ENCODE measurements at places on chromosomes 16 and 17.
A peak's percentile ranks its signal among the peaks of the same experiment; 100 is the strongest.

DNA sequence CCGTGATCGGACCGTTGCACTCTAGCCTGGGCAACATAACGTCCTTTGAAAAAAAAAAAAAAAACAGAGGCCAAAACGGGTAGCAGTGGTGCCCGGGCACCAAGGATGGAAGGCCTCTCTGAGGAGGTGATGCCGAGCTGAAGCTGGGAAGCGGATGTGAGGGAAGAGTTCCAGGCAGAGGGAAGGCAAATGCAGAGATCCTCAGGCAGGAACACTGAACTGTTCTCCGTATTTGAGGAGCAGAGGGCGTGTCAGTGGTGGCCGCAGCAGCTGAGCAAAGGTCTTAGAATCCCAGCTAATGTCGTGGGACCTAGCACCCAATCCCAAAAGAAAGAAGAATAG, 656 bp upstream of the KCTD13 start:
- no peak for DNase-seq

GRCh38 chr17:8122924-8123694, 797 bp downstream of the HES7 start:
- DNase-seq = no peak

DNA sequence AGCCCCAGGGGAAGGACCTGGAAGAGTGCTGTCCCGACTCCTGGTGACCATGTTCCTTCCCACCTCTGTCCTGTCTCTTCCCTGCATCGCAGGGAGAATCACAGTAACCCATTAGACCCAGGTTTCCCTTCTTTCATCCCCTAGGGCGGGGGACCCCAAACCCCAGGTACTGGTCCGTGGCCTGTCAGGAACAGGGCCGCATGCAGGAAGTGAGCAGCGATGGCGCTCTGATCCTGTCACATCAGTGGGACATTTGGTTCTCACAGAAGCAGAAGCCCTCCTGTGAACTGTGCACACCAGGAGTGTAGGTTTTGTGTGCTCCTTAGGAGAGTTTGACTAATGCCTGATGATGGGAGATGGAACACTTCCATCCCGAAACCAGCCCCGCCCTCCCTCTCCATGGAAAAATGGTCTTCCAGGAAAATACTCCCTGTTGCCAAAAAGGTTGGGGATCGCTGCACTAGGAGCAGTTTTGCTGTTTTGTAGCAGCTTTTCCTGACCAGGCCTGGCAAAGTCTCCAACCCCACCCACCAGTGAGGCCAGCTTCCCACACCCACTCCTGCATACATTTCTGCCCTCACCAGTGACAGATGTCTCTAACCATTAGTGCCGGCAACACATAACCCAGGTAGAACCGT, 10.5 kb downstream of the MNT start:
- DNase-seq = no peak

- no peak for DNase-seq
Measured at GRCh38 chr16:66539623-66540469, 10.1 kb downstream of the TK2 start.

DNA sequence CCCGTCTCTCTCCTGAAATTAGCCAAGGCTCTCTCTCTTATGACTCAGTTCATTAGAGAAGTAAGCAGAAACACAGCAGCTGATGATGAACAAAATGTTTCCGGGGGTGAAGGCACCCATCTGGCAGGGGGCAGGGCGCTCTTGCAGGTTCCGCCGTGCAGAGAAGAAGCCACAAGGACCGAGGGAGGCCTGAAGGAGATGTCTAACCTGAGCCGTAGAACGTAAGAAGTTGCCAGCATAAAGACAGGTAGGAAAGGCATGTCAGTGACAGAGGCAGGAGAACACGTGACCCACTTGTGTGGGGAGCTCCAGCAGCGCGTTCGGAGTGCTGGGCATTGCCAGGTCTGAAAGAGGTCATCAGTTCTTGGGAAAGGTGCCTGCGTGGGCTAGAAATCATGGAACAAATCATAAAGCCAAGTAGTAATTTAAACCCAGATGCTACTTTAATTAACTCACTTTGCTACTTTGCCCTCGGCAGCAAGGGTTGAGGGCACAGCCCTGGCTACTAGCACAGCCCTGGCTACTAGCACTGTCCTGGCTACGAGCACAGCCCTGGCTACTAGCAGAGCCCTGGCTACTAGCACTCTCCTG, 198.6 kb downstream of the RPTOR start:
- no peak for DNase-seq

- no peak for DNase-seq
Measured at GRCh38 chr17:28033972-28034714, 8.3 kb upstream of the NLK start.

DNA sequence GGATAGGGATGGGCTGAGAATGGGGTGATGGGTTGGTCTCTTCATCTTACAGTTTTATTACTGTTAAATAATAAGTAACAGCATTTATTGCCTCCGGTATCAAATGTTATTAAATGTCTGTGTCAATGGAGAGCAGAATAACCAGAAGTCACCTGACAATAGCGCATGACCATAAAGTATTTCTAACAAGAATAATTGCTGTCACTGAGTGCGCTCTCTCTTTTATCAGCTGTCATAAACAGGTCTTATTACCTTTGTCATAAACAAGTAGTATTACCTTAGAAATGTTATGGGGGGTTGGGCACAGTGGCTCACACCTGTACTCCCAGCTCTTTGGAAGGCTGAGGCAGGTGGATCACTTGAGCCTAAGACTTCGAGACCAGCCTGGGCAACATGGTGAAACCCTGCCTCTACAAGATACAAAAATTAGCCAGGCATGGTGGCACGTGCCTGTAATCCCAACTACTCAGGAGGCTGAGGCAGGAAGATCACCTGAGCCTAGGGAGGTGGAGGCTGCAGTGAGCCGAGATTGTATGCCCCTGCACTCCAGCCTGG, 120.6 kb downstream of the MAP2K6 start:
- DNase-seq = no peak

GRCh38 chr16:80144191-80144590, 396.6 kb upstream of the DYNLRB2 start:
- no peak for DNase-seq

- peak; percentile 14 for DNase-seq
Measured at GRCh38 chr17:49180303-49180702, 30.1 kb downstream of the GNGT2 start.

- DNase-seq = no peak
Measured at GRCh38 chr17:38747463-38748148, 530 bp downstream of the PCGF2 start.

DNA sequence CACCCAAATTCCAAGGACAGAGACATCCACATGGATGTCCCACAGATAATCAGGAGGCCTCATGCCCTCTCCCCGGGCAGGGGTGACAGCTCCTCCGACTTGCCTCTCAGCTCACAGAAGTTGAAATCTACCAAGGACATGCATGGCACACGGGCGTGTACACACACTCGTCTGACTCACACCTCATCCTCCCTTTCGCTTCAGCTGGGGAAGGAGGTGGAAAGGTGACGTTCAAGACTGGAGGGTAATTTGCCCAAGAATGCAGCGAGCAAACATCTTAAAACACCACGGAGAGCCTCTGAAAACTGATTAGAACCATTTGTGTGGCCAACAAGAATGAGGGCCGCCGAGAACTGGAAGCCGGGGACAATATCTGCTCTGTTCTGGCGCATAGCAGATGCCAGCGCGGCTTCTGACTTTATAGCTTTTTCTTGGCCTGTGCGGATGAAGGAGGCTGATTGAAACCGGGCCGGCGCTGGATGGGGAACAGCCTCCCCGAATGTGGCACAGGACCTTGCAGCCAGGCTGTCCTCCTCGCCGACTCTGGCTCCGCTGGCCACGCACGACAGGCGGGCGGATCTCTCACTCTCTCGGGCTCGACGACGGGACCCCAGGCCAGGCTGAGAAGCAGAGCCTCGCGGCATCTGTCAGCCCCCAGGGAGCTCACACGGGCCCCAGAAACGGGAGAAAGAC, 100.9 kb downstream of the C16orf95 start:
- DNase-seq = no peak

DNA sequence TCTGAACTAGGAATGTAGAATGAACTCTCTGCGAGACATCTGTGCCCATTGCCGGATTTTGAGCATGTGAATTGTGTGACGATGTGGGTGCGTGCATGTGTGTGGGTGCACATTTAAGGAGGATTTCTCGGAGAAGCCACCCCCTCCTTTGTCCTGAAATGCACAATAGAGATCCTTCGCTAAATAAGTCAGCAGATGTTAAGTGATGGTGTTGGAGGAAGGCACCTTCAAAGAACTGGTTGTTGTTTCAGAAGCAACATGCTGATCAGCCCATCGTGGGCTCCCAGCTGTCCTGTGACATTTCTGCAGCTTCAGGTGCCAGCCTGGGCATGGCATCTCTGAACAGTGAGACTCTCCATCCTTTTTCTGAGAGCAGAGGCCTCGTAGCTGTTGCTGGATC, 194.9 kb downstream of the MSI2 start:
- no peak for DNase-seq

GRCh38 chr17:38585056-38585917, 20.5 kb downstream of the SRCIN1 start:
- no peak for DNase-seq

- DNase-seq = no peak
Measured at GRCh38 chr17:18027280-18027679, 11.7 kb downstream of the ATPAF2 start.

GRCh38 chr17:69069226-69069750, 8.6 kb upstream of the ABCA9 start:
- DNase-seq = no peak

DNA sequence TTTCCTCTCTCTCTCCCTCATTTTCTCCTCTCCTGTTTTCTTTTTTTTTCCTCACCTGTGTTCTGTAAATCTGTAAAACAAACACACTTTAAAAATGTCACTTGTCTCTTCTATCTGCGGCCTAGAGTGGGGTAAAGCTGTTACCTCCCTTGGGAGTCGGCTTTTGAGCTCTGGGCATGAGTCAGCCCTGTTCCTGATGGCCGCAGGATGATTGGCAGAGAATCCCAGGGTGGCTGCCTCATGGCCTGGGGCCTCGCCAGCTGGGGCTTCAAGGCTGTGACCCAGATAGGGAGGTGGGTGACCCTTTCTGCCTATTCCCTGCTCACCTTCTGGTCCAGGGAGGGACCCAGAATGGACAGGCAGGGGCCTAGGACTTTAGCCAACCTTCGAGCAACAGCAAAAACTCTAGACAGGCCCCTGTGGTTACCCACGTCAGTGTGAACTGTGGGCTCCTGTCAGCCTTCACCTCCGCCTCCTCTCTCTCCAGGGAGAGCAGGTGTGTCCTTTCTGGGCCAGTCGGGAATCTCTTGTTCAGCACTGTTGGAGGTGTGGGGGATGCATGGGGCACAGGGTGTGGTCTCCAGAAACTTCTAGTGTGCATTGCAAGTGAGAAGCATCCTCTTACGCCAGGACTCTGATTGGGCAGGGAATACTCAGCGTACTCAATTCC, 87.4 kb downstream of the RAP1GAP2 start:
- DNase-seq = peak; percentile 6

GRCh38 chr16:57390636-57391295, 13.8 kb upstream of the CCL17 start:
- DNase-seq = no peak

- DNase-seq = no peak
Measured at GRCh38 chr16:72198021-72198711, 26.2 kb upstream of the PMFBP1 start.

- DNase-seq = no peak
Measured at GRCh38 chr17:32187271-32187670, 45.0 kb downstream of the RHOT1 start.

- no peak for DNase-seq
Measured at GRCh38 chr17:19996502-19996901, 12.7 kb upstream of the SPECC1 start.

- DNase-seq = no peak
Measured at GRCh38 chr17:63150994-63151464, 185.0 kb downstream of the TANC2 start.

GRCh38 chr16:10675861-10676260, 18.9 kb downstream of the TEKT5 start:
- DNase-seq = no peak

- no peak for DNase-seq
Measured at GRCh38 chr16:51747329-51747728, 596.3 kb upstream of the SALL1 start.

DNA sequence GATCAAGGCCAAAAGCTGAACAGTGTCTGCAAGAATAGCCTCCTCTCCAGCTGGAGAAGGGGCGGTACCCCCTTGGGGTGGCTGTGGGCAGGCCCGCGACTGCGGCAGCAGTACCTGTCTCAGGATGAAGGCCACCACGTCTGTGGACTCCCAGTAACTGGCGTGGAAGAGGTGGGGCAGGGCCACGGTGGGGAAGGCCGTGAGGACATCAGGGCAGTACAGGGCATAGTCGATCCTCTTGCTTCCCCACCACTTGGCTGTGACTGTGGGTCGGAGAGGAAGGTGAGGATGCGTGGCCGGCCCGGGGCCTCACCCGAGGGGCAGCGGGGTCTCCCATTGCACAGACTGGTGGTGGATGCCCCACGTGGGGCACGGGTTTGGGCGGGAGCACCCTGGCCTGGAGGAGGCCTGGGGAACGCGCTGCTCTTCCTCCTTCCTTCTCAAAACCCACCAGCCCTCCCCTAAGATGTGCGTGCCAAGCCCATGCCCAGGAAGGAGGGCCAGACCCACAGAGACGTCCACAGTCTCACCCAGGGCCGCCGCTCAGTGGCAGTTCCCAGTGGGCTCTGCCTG, 26.0 kb downstream of the PIMREG start:
- no peak for DNase-seq

GRCh38 chr17:14797801-14798200, 467.3 kb downstream of the PMP22 start:
- no peak for DNase-seq

Measured in NCI-H1930 (cell line).